ENCODE measurements at places on chromosomes 1 and 21.

DNA sequence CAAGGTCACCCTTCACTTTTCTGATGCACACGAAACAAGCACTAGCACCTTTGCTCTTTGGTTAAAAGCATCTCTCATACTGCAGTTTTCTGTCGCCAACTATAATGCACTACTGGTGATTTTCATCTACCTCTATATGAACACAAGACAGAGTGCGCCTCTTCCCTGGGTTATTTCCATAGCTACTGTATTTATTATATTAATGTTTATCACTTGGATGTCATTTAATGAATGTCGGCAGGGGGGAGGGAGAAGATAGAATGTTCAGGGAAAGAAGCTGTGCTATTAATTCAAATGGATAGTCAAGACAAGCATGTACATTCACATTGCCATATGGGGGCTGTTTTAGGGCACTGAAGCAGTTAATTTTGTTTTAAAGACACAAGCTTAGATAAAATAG, 174.1 kb upstream of the SAMSN1 start:
- DNase-seq: no peak

DNA sequence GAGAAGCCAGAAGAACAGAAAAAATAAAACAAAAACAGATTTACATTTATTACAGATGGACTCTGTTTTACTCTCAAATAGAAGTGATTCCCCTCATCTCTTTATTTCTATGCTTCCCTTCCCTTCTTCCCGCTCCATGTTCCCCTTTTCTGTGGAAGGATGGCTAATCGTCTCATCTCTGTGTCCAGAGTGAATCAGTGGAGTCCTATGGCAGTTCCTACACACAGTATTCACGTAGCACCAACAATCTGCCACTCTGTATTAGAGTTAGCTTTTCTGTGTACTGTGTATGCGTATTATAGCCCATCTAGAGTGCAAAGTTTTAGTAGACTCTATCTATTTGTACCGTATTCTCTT, 6.8 kb upstream of the ERO1B start:
- no peak for DNase-seq

DNA sequence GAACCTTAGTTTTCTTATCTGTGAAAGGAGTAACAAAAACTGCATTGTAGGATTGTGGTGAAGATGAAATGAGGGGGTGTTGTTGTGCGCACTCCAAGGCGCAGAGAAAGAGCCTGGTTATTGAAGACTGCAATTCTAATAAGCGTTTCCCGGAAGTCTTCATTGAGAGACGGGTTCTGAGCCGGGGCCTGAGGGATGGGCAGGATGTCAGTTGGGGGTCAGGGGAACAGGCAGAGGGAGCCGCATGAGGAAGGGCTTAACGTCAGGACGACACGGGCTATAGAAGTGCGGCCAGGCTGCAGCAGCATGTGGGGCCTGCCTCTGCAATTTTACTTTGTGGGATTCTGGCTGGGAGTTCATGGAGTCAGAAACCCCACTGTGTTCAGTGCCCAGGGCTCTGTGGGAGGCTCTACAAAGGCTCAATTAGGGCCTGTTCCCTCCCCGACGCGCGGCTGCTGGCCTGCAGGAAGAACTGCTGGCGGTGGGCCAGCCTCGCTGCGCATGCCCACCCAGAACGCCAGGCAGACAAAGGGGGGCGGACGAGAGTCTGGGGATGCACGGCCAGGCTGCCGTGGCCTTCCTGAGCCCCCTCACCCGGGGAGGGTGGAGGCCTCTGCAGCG, 20.7 kb downstream of the TRIM62 start:
- DNase-seq: no peak

GRCh38 chr1:15848929-15849774, 1.6 kb downstream of the SPEN start:
- peak; percentile 60 for DNase-seq

GRCh38 chr1:85575363-85575995, 5.1 kb upstream of the CCN1 start:
- no peak for DNase-seq

- no peak for DNase-seq
Observed at GRCh38 chr1:59044535-59045121, 252.3 kb upstream of the FGGY start.

GRCh38 chr1:64846573-64847430, 101.9 kb downstream of the RAVER2 start:
- no peak for DNase-seq

GRCh38 chr1:156511644-156512043, 11.1 kb upstream of the MEF2D start:
- no peak for DNase-seq

GRCh38 chr1:112878321-112878720, 77.7 kb downstream of the SLC16A1 start:
- no peak for DNase-seq

DNA sequence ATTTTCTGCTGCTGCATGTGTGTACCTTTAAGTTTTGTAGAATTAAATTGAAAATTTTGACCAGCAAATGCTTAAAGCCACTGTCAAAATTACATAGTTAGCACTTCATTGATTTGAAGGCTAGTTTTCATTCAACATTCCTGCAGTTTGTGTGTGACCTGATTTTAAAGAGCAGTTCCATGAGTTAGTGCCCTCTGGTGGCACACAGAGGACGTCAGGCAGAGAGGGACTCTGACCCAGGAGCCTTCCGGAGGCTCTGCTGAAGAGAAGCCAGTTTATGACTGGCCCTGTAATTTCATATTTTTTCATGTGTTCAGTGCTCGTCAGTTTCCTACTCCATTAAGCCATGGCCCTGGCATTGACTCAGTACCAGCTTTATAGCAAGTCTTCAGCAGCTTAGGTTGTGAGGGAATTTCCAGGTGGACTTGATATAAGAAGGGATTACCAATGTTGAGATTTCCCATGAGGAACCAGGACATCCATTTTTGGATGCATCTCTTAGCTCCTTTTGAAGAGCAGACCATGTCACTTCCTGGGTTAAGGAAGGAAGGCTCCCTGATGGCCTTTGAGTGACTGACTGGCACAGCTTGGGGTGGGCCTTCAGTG, 104.7 kb downstream of the CAMTA1 start:
- DNase-seq: peak; percentile 46

GRCh38 chr1:107439567-107439966, 298.7 kb downstream of the NTNG1 start:
- no peak for DNase-seq

DNA sequence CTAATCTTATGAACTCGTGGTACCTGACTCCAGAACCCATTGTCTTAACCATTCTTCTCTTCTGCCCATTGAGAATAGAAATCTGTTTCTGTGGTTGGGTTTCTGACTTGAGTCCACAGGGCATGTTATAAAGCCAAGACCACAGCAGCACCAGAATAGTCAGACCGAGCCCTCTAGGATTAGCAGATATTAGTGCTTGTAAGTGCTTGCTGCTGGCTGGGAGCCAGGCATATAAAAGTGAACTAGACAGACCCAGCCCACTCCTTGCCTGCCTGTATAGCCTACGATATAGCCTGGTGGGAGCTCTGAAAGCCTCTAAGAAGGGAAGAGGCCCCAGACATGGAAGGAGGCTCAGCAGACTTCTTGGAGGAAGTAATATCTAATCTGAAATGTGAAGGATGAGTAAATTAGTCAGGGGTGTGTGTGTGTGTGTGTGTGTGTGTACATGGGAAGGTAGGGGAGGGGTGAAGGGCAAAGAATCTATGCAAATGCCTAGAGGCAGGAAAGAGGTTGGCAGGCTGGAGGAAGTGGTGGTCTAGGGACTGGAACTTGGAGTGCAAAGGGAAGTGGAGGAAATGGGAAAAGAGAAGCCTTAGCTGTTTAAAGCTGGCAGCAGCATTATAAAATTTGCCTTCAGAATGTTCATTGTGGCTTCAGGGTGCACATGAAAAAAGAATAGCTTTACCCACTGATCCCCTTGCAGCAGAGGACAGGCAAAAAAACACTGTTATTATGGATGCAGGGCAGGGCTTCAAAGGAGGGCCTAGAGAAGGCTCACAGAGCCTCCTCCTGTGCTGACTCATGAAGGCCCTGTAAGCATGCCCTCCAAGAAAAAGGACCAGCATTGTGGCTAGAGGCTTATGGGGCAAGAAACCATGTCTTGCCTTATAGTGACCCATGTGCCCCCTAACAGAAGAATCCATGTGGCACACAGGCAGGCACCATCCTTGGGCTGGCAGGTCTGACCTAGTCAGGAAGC, 169.2 kb downstream of the LMX1A start:
- DNase-seq: no peak

DNA sequence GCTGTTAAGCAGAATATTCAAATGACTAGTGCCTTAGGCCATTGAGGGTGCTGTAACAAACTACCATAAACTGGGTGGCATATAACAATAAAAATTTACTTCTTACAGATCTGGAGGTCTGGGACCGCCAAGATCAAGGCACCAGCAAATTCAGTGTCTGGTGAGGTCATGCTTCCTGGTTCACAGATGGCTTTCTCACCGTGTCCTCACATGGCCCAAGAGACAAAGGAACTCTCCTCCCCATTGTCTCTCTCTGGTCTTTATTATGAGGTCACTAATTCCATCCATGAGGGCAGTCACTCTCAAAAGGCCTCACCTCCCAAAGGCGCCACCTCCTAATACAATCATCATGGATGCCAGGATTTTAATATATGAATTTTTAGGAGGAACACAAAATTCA, 127.3 kb downstream of the GABPA start:
- no peak for DNase-seq

DNA sequence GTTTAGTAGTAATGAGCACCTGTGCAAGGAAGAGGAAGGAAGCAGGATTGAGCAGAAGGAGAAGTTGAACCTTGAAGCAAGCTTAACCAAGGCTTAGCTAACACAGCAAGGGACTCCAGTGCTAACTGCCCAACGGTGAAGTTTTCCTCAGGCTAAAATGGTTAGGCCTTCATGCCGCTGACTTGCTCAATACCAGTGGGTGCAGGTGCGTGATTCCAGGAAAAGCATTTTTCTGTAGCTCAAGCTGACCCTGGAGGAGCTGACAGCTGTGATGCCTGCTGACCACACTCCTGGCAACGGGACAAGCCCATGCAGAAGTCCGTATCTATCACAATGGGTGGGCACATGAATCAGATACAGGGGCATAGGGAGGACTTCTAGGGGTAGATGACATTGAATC, 76.5 kb upstream of the FGGY start:
- no peak for DNase-seq

- no peak for DNase-seq
Observed at GRCh38 chr1:6783221-6783620, 2.0 kb upstream of the CAMTA1 start.

GRCh38 chr1:111275079-111275478, 15.6 kb upstream of the CHIA start:
- DNase-seq: no peak

GRCh38 chr1:209845408-209845725, 17.6 kb downstream of the UTP25 start:
- no peak for DNase-seq

DNA sequence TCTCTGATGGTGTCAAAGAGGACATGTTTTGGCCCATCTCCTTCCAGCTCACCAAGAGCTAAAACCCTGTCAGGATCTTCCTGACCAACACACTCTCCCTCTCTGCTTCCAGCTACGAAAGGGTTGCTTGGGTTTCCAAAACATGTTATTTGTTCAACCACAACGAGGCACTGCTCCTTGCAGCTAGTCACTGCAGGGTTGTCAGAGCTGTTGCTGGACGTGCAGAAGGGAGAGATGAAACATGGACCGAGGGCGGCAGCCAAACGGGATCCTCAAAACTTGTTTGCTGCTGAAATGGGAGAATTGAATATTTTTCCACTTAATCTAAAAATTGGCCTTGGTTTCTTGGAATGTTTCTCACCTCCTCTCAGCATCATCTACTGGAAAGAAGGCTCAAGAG, 12.4 kb downstream of the ZBTB18 start:
- DNase-seq: no peak

DNA sequence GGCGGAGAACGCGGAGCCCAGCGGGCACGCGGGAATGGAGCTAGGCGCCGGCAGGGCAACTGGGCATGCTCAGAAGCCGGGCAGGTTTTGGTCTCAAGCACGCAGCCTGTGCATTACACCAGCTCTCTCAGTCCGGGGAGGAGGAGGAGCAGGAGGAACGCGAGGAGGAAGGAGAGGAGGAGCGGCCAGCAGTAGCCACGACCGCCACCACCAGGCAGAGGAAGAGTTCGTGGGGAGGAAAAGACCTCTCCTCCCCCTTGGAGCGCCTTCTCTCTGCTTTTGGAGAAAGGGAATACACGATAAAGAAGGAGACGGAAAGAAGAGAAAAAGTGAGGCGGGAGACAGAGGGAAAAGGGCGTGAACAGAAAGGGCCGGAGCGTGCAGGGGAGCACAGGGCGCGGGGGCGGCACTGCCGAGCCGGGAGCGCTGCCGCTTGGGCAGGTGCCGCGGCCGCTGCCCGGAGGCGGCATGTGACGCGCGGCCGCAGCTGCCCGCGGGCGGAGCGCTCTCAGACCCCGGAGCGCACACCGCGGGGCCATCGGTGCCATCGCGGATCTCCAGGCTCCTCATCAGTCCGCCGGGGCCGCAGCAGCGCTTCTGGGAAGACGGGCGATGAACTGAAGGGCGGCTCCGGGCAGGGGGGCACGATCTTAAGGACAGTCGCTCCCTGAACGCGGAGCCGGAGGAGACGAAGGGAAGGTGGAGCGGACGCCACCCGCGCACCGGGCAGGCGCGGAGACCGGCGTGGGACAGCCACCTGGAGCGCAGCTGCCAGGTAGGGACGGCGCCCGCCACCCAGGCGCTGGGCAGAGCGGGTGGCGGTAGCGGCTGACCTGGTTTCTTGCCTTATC, at the start of gene CHRM3:
TSS of gene CHRM3 (plus strand) at position 116 of the 851 bp plus-strand sequence. CDS start 520,884 bp downstream, outside the sequence.
- no peak for DNase-seq

DNA sequence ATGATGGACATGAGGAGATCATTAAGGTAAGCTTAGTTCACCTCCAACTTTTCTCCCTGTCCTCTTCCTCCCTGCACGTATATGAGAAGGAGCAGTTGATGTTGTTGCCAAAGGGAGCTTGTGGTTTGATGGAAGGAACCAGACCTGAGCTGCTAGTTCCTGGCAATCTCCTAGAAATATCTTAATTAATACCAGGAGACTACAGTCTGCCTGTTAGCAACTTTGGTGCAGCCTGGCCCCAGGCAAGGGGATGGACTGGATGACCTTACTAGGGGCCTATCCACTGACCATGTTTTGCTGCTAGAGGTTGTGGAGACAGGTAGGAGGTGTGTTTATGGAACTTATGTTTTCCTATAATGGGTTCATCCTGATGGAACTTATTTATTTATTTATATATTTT, 22.6 kb downstream of the TUFT1 start:
- no peak for DNase-seq

DNA sequence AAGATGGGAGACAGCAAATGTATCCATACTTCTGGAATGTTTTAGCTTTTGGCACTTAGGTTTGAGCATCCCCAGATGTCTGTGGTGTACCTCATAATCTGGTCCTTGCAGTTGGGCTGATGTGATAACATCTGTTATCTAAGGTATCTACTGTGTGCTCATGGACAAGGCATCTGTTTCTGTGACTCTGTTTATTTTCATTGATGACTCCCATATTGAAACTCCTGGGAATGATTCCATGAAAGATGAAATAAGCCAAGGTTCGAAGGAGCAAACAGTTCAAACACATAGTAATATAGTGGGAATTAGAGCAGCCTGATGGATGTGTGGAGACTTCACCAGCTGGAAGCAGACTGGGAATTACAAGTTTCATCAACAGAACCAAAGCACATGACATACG, 20.7 kb upstream of the TRIM45 start:
- no peak for DNase-seq

- no peak for DNase-seq
Observed at GRCh38 chr1:209267968-209268367, 315.5 kb upstream of the CAMK1G start.

Data from hematopoietic multipotent progenitor cell treated with erythropoietin and hydrocortisone succinate and interleukin-3 and kit ligand, for 15 days (in vitro differentiated cells).